ENCODE measurements at places on chromosomes 6 and 20.

GRCh38 chr6:69232496-69232895, 564.3 kb downstream of the LMBRD1 start:
- peak; percentile 21 for DNase-seq

DNA sequence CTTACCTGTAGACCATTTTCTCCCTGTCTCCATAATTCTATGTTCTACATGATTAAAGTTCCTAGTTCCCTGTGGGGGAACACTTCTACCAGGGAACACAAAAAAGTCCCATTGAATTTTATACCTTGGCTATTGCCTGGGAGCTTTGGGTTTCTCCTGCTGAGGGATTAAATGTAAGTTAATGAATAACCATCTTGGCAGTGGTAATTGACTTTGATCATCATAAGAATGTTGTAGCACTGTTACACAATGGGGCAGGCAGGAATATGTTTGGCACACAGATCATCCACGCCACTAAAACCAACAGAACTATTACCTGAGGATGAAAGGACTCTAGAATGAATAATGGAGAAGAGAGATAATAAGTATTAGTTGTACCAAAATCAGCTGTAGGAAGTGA, 1106.2 kb upstream of the GJE1 start:
- no peak for DNase-seq

DNA sequence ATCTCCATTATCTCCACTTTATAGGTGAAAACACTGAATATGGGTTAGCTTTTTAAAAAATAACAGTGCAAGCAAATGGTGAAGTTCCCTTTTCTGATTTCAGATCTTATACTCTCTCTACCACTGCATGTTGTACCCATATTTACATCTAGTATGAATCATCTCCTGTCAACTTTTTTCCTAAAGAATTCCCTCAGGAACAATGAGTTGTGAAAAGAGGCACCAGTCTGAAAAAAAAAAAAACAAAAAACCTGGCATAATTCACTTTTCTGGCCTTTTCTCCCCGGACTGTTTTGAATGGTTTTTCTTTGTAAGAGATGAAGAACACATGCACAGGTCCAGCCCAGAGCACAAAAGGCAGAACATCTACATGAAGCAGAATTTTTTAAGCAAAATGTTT, 596.0 kb downstream of the COL12A1 start:
- no peak for DNase-seq

- DNase-seq: no peak
These were observed 4.8 kb upstream of the PRPH2 start for GRCh38 chr6:42727087-42727611.

DNA sequence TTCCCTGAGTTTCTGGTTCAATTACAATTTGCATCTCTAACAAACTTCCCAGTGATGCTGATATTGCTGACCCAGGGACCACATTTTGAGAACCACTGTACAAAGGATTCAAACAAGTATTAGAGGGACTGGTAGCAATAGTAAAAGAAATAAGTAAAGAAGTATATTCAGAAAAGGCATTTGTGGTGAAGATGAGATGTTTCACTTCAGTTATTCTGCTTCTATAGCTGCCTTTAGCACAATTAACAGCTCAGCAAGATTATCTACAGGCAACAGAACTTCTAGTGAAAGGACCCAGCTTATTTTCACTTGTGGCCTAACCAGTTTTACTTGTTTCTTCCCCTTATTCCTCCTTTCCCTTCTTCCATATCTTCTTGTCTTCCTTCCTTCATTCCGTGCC, 149.4 kb downstream of the PHF3 start:
- DNase-seq: no peak

Measured in neural progenitor cell (in vitro differentiated cells).